ENCODE measurements at places on chromosomes 13 and 19.

DNA sequence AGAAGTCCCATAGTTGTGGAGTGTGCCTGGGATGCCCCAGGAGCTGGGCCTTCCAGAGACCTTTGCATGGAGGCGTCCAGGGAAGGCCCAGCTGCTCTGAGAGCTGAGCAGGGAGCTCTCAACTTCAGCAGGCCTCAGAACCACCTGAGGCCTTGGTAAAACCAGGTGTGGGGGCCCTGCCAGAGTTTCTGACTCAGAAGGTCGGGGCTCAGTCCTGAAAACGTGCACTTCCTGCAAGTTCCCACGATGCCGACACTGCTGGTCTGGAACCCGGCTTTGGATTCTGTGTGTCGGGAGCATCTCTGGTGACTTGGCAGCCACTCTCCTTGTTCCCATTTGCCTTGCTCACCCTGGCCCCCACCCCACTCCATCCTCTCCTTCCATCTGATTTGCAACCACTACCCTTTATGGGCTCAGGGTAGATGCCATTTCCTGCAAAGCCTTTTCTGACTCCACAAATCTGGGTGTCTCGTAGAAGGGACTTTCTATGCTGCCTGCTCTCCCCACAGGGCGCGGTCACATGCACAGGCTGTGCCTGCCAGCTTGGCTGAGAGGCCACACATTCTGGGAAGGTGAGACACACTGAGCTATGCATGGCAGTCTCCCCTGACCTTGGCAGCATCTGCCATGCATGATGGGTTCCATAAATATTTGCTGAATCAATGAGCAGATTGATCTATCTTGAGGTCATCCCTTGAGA lies 244.7 kb downstream of the COL4A1 start:
- DNase-seq, result no peak

GRCh38 chr13:51342706-51343105 lies 3.2 kb downstream of the SERPINE3 start:
- DNase-seq, result no peak

DNA sequence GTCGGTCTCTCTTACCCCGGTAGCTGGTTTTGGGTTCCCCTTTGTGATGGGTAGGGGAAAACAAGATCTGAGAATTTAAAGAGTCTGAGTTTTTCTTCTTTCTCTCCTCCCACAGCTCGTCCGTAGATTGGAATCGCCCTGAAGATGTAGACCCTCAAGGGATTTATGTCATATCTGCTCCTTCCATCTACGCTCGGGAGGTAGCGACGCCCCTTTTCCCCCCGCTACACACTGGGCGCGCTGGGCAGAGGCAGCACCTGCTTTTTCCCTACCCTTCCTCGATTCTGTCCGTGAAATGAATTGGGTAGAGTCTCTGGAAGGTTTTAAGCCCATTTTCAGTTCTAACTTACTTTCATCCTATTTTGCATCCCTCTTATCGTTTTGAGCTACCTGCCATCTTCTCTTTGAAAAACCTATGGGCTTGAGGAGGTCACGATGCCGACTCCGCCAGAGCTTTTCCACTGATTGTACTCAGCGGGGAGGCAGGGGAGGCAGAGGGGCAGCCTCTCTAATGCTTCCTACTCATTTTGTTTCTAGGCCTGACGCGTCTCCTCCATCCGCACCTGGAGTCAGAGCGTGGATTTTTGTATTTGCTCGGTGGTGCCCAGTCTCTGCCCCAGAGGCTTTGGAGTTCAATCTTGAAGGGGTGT lies 7.1 kb upstream of the SELENOV start:
- no peak for DNase-seq

DNA sequence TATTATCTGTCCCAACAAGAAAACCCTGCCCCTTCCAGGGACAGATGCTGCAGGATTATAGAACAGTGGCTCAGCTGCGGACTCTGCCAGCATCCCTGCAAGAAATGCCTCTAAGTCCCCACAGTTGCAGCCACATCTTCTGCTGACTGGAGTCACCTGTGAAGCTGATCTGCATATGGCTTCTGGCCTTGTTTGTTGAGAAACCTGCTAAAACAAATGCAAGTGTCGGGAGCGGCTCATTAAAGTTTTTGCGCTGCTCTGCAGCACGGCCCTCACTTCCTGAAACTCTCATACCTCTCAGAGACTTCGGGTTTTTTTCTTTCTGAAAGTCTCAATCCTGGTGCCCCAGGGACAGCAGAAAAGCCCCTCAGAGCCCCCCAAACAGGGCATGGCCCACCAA lies 725.0 kb downstream of the UQCRFS1 start:
- DNase-seq, result no peak

DNA sequence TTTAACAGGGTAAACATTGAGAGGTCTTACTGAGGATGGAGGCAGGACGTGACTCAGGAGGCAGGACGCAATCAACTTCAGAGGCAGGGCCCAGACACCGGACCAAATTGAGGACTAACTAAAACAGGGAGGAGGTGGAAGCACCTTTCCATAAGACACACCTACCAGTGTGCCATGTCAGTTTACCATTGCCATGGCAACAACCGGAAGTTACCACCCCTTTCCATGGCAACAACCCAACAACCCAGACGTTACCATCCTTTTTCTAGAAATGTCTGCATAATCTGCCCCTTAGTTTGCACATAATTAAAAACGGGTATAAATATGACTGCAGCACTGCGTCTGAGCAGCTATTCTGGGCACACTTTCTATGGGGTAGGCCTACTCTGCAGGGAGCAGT lies 53.5 kb upstream of the SOX21 start:
- no peak for DNase-seq

DNA sequence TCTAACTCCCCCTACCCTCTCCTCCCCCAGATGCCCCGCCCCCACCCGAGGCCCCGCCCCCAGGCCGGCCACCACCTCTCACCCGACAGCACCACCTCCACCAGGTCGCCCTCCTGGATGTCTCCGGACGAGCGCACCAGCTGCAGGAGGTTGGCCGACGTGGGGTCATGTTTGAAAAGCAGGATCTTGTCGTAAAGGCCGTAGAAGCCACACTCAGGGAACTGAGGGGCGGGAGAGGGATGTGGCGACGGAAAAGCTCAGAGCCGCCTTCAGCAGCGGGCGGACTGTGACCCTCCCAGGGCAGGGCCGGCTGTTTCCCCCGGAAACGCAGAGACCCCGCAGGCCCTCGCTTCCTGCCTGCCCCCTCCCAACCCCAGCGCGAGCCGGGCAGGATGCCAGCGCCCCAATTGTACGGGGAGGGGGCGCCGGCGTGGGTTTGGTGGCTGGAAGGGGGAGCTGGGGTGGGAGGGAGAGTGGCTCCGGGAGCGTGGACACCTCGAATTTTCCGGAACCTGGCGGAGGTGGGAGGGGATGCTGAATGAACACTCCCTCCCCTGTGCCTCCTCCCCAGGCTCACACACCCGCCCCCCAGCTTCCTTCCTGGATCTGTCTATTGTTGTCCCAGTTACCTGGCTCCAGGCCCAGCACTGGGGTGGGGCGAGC lies 3.0 kb downstream of the PRKD2 start:
- peak; percentile 56 for DNase-seq

- no peak for DNase-seq
Measured at GRCh38 chr13:73230716-73231115, 171.9 kb downstream of the KLF5 start.

DNA sequence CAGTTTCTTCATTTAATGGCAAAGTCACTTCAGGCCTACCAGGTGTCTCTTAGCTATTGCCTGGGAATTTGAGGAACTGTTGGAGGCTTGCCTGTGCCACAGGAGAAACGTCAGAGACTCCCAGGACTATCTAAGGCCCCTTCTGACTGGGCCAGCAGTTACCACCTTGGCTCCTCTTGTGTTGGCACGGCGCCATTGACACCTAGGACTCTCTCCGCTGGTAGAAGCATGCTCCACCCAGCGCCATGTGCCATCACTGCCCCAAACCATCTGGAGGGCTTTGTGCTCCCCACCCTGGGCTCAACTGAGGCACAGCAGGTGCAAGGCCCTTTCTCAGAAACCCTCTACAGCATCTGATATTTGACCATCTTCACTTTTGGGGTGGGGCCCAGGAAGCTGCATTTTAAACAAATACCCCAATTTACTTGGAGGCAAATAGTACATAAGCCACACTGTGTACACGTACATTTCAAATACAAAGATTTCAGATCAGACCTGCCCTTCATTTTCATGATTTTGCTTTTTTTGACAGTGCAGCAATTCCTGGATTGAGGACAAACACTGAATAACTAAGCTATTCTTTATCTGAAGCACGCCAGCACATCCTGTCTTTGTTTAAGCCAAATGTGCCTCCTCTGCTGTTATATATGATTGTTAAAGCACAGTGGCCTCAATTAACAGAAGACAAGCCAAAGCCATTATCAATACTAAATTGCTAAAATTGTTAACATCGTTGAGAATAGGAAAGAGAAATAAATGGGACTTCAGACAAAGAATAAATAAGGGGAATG lies 59.9 kb upstream of the TPP2 start:
- DNase-seq, result no peak

GRCh38 chr19:55650602-55651230 lies 2.7 kb downstream of the CCDC106 start:
- DNase-seq, result no peak

DNA sequence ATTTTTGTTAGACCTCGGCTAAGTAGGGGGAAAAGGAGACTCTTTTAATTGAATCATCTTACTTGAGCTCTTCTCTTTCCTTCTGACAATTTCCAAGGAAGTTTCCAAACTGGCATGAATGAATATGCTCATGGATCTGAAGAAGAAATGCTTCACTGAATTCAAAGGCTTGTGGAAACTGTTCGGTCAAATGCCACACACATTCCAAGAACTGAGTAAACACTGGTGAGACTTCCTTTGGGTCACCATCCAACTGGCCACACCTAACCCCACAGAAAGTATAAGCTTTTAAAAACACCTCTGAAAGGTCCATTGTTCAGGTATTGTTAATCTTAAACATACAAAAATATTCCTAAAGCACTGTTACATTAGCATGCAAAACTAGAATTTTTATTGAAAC lies 33.6 kb downstream of the MTMR6 start:
- no peak for DNase-seq

DNA sequence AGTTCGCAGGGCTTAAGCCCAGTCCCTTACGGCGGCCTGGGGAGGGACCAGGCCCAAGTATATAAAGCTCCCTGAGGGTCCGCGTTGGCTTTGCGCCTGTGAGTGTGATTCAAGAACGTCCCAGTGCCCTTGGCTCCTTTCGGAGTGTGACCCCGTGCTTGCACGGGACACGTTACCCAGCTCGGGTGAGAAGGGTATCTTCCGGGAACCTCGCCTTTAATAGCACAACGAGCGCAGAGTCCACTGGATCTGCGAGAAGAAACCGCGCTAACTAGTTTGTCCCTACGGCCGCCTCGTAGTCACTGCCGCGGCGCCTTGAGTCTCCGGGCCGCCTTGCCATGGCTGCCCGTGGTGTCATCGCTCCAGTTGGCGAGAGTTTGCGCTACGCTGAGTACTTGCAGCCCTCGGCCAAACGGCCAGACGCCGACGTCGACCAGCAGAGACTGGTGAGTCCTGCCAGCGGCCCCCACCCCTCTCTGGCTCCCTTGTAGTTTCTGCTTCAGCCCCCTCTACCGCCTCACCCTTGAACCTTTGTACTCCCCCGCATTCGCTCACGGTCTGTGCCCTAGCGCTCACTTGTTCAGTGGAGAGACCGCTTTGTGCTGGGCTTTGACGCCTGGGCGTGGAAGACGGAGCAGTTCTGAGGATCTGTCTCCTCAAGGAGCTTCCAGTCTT lies at the start of gene DNAJC15:
TSS of gene DNAJC15 (plus strand) at position 298 of the 675 bp plus-strand sequence. CDS start at position 339, 41 bp downstream.
- DNase-seq, result peak; percentile 65

- DNase-seq, result no peak
Measured at GRCh38 chr13:113620036-113620796, 35.7 kb downstream of the TFDP1 start.

- no peak for DNase-seq
Measured at GRCh38 chr19:13961826-13962698, 9.8 kb downstream of the DCAF15 start.

- no peak for DNase-seq
Measured at GRCh38 chr13:113141601-113141970, 16.9 kb upstream of the PROZ start.

- DNase-seq, result no peak
Measured at GRCh38 chr13:68099631-68100030, 869.5 kb upstream of the PCDH9 start.

DNA sequence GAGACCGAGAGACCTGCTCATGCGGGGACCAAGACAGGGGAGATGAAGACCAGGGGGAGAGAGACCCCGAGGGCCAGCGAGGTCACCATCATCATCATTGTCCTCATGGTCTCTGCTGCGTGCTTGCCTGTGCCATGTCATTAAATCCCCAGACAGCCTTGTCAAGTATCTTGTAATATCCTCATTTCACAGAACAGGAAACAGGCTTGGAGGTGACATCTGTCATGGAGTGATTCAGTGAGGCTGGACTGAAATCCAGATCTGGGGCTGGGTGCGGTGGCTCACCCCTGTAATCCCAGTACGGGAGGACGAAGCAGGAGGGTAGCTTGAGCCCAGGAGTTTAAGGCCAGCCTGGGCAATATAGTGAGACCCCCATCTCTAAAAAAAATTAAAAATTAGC lies 5.9 kb upstream of the NANOS2 start:
- no peak for DNase-seq
